NCI-H2029 treated with DMSO at 0.1 percent for 48 hours (cell line): ENCODE measurements at places on chromosomes 12 and 14.

GRCh38 chr14:69038455-69039287, 59.6 kb upstream of the ACTN1 start:
- DNase-seq, result no peak

DNA sequence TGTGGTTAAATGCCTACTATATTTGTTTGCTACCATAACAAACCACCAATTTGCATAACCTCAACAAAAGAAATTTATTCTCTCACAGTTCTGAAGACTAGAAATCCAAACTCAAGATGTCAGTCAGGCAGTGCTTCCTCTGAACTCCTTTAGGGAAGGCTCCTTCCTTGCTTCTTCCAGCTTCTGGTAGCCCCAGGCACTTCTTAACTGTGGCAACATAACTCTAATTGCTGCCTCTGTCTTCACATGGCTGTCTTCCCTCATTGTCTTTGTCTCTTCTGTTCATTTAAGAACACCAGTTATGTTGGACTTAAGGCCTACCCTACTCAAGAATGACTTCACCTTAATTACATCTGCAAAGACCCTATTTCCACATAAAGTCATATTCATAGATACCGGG, 206.9 kb downstream of the SYT1 start:
- DNase-seq, result no peak

DNA sequence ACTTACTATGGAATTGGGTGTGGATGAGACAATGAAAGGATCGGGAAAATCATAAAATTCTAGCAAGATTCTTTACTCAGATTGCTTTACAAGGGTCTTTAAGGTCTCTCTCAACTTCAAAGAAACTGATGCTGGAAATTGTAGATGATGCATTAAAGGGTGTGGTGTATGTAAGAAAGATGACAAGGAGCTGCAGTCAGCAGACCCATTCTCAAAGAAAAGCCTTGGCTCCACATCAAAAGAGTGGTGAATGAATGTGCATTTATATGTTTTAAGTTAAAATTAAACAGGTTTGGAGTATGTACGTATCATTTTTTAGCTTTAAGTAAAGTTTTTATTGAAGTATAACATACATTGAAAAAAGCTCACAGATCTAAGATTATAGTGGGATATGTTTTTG, 194.5 kb downstream of the C12orf75 start:
- no peak for DNase-seq

- no peak for DNase-seq
These were observed 5.1 kb downstream of the CLECL1 start for GRCh38 chr12:9727813-9728212.

DNA sequence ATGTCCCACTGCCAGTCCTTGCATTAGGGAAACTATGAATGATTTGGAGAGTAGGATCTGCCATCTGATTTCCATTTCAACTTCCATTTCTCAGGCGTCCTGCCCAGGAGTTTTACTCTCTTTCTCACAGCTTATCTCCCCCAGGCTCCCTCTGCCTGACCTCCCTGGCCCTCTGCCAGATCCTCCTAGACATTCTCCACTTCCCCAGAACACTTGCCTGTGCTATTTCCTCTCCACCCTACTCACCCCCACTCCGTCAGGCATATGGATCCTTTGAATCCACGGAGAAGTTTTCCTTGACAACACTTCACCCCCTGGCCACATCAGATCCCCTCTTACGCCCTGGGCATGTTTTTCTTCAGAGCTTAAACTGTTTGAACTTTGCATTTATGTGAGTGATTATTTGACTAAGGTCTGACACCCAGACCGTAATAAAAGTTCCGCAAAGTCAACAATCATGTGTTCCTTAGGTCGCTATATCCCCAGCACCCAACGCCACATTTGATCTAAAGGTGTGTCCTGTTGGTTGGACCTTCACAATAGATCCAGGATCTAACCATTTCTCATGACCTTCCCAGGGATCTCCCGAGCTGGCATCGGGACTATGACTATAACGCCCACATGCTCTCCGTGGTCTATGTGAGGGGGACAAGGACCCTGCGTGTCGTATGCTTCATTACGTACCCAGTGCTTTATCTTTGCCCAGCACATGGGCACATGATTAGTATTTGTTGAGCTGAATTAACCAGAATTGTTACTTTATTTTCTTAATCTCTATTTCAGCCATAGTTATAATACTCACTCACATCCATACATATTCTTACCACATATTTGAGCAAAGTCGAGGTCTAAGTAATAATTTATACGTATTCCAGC, 255.8 kb upstream of the FOXN3 start:
- DNase-seq, result no peak

GRCh38 chr12:124387528-124387911, 92.6 kb downstream of the RFLNA start:
- no peak for DNase-seq

- no peak for DNase-seq
These were observed 11.1 kb upstream of the FOXN3 start for GRCh38 chr14:89428173-89428523.

DNA sequence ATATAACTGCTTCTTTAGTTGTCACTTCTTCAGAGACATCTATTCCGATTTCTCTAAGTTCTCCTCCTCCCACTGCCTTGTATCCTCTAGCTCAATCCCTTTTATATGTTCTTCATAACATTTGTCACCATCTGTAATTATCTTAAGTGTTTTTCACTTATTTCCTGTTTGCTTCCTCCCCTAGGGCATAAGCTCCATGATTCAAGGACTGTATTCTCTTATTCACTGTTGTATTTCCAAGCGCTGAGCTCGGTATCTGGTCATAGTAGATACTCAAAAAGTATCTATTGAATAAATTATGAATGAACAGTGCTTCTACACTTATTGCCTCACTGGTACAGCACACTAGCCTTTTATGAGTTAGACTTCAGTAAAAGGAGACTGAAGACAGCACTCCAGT, 109.0 kb upstream of the TMPO start:
- DNase-seq, result no peak

GRCh38 chr14:100894416-100894815, 9.1 kb downstream of the RTL1 start:
- no peak for DNase-seq

- no peak for DNase-seq
These were observed 26.2 kb downstream of the EGLN3 start for GRCh38 chr14:33924566-33925100.

GRCh38 chr12:128796439-128797118, 27.2 kb downstream of the SLC15A4 start:
- DNase-seq, result no peak

DNA sequence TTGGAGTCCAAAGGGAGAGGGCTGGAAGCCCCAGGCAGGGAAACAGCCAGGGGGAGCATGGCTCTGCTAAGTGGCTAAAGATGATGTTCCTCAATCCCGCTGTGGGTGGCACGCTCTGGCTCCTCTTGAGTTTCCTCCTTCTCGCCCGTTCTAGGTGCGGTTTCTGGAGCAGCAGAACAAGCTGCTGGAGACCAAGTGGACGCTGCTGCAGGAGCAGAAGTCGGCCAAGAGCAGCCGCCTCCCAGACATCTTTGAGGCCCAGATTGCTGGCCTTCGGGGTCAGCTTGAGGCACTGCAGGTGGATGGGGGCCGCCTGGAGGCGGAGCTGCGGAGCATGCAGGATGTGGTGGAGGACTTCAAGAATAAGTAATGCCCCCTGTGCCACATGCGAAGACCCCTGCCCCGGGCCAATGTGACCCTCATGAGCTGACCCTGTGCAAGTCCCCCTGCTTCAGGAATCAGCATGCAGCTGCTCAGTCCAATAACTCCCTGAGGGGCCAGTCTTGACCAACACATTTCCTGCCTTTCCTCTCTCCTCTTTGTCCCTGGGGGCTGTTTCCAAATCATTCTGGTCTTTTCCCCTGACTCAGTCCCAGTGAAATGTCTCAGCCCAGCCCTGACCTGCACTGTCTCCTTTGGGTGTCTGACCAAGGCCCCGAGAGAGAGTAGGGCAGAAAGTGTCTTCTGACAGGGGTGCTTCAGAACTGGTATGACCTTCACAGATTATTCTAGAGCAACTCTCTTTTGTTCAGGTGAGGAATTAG, 2.1 kb downstream of the KRT7 start:
- no peak for DNase-seq

GRCh38 chr12:54225666-54226065, 36.9 kb upstream of the SMUG1 start:
- DNase-seq, result no peak

- no peak for DNase-seq
These were observed 305.4 kb upstream of the SEL1L start for GRCh38 chr14:81839056-81839455.

DNA sequence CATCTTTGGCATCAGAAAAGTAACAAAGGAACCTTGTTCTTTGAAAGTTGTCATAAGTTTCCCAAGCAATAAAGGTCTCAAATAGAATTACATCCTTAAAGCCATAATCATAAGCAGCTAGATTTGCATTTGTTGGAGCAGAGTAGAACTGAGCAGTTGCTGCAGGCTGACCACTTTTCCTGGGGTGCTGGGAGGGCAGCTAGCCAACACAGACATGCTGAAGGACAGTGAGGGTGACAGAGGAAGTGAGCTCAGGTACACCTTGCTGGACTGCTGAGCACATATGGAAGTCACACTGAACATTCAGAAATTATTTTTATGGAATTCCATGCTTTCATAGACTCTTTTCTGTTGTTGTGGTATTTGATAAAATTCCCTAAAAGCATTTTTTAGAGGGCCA, 66.2 kb downstream of the MARK3 start:
- no peak for DNase-seq

DNA sequence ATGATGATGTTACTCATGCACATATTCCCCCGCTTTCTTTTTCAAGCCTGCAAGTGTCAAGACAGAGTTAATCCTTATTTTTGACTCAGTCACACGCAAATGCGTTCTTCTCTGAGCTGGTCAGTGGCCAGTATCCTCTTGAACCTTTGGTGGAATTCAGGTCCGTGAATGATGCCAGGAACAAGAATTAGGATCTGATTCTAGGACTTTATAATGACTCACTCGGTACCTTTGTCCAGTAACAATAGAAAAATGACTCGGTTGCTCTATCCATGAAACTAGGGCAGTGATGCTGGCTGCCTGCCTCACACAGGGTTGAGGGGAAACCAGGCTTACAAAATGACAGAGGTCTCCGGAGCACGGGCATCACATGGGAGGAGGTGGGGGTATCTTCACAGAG, 185.8 kb upstream of the NUDT4 start:
- DNase-seq, result no peak

DNA sequence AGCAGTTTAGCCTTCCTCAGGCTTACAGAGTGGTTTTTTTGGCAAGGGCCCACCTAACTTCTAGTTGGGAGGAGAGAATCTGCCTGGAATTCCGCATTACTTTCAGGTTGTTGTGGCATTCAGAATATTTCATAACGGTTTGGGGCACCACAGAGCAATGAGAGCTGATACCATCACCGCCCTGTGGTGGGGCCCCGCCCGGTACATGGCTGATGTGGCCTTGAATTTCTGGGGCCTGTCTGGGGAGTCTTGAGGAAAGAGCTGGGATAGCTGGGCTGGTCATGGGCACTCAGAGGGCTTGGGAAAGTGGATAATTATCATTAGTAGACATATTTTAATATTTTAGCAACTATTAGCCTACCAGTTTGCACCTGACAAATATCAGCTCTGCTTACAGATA, 4.2 kb downstream of the TESPA1 start:
- DNase-seq, result no peak

- DNase-seq, result no peak
These were observed 1165.4 kb downstream of the TMEM121 start for GRCh38 chr14:106691601-106692291.

- no peak for DNase-seq
These were observed 62.0 kb downstream of the PLEKHG7 start for GRCh38 chr12:92764831-92765230.

GRCh38 chr12:50614167-50614759, 109.5 kb downstream of the DIP2B start:
- DNase-seq, result no peak

DNA sequence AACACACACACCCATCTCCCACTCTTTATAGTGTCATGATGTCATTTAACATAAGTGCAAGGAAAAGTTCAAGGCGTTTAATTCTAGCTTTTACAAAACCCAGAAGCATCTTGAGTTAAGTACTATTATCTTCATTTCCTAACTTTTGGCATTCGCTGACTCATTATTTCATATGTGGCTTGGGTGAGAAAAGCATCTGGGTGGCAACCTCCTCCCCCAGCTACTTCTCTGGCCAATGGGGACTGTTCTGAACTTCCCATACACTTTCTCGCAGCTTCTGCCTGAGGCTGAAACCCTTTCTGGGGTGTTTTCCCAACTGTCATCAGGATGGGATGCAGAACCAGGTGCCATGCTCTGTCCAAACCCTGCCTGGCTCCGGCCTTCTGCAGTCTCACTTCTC, 2.8 kb upstream of the MARK3 start:
- DNase-seq, result no peak

DNA sequence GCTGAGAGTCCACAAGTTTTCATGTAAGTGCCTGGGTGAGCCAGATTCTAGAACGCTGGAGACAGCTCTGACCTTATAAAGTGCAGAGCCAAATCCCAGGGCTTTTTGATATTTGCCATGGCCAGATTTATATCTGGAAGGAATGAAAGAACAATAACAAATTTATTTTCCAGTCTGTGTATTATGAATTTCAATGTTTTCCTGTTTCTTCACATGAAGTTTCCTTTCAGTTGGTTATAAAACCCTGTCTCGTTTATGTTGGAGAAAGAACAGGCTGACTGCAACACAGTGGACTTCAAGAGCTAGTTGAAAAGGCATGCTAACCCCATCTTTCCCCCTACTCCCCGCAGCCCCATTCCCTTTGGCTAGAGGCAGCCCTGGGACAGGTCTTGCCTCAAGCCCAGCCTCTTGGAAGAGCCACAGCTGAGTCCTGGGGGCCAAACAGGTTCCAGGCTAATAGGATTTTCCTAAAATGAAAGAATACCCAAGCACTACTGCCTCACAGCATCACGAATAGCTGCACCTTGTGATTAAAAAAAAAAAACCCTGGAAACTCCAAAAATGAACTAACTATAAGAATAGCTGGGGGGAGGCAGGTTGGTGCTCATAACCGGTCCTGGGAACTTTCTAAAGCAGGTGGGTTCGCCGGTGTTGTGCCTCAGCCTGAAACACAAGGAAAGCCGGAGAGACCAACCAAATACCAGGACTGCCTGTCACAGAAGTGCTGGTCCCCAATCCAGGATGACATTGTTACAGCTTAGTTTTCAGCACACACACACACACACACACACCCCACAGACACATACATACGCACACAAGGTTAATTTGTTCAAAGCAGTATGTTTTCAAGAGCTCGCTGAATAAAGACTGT, 1.5 kb downstream of the FBLN5 start:
- DNase-seq, result no peak

DNA sequence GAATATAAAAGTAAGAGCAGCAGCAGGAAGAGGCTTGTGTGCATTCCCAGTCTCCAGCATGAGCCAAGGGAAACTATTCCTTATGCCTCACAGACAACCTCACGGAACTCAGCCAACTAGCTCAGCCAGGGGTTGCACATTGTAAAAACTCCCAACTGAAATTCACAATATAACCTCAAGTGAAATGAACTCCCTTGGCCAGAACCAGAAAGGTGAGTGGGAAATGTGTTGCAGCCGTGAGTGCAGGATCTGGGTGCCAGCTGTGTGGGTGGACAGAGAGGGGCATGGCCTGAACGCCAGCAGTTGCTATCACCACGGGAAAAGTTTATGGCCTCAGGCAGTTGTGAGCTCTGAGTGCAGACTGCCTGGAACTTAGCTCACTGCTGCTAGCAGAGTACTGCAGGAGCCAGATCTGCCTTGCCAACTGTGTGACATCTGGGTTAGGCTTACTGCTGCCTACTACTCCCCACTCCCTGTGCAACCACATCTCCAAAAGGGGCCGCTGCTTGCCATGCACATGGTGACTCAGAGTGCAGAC, 2.3 kb upstream of the CLEC1A start:
- no peak for DNase-seq

GRCh38 chr14:65321370-65321875, 91.1 kb upstream of the FUT8 start:
- no peak for DNase-seq
